Activated naive CD4-positive, alpha-beta T cell treated with Interleukin-2 at 50 U/mL for 16 hours (primary cell): ENCODE measurements at places on chromosomes 5 and 9.

DNA sequence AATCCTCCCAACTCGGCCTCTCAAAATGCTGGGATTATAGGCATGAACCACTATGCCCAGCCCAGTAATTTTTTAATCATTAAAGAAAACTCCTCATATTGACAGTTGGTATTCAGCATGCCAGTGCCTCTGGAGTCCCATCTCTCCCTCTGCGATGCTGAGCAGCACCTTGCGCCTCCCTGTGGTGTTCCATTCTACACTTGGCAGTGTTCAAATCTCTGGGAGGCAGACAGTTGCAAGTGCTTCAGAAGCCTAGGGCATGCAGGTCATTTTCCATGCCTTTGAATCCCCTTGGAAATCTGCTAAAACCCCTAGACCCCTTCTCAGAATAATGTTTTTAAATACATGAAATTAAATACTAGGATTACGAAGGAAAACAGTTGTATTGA is 41.3 kb downstream of the GARNL3 start:
- no peak for DNase-seq

GRCh38 chr9:113566016-113566711 is 102.6 kb downstream of the RGS3 start:
- no peak for DNase-seq

DNA sequence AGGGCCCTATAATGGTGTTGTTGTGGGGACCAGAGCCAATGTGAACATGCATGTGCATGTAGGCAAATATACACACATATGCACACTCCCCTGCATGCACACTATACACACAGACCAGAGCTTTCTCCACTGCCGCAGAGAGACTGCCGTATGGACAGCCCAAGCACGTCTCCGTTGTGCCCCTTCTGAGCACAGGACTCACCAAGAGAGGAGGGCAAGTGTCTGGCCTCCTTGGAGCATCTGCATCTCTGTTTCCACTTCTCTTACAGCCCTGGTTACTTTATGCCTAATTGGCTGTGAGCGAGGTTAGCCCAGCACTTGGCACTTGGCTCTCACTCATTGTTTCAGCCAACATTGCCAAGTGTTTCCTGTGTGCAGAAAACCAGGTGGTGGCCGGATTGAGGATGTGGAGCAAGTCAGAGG is 30.4 kb downstream of the CSF2 start:
- DNase-seq, result no peak

DNA sequence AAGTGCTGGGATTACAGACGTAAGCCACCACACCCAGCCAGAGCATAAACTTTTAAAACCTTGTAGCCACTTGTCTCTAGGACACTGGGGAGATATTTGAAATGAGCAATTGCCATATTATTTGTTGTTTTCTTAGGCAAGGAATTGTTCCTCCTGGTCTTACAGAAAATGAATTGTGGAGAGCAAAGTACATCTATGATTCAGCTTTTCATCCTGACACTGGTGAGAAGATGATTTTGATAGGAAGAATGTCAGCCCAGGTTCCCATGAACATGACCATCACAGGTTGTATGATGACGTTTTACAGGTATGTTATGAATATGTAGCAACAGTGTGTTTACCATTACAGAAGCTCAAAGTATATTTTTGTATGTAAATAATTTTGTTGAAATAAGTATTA is 30.5 kb downstream of the SFXN1 start:
- no peak for DNase-seq

DNA sequence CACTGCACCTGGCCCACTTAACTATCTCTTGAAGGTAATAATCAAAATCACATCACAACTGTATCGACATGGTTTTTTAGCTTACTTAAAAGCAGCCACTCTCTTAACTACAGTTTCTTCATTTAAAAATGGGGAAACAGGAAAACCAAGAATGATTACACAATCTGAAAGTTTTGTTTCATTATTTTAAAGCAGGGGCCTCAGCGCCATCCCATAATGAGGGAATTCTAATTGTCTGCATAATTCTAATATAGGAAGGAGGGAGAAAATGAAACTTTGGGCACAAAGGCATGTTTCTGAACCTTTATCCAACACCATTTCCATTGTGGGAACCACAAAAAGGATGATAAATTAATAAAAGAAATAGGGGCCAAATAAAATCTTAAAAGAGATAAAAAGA is 7.6 kb downstream of the HACD4 start:
- DNase-seq, result no peak

DNA sequence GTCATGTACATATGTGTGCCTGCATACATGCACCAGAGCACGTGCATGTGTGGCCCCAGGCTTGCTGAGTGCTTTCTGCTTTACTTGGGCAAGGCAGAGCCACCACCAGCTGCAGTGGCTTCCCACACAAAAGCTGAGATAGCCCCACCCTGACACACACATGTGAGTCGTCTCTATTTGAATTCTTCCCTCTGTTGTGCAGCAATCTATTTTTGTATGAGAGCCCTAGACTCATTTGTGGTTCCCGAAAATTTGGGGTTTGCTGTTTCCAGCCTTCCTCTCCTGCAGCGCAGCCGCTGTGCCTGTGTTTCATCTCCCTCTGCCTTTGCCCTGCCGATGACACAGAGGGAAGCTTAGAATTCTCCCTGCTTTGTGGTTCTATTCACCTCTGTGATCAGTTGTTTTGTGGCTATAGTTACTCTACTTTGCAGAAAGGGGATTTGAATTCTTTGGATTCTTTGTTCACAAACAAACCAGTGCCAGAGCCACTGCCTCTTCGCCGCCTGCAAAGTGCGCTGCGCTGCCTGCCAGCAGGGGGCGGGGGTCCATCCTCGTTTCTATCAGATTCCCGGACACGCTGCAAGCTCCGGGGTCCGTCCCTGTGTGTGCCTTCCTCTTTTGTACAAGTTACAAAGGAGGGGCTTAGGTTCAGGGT is 95.8 kb upstream of the DAP start:
- DNase-seq, result peak; percentile 10

GRCh38 chr5:142501890-142502289 is 177.1 kb upstream of the SPRY4 start:
- no peak for DNase-seq

- DNase-seq, result no peak
Measured at GRCh38 chr5:178625679-178626483, 969 bp downstream of the CLK4 start.

DNA sequence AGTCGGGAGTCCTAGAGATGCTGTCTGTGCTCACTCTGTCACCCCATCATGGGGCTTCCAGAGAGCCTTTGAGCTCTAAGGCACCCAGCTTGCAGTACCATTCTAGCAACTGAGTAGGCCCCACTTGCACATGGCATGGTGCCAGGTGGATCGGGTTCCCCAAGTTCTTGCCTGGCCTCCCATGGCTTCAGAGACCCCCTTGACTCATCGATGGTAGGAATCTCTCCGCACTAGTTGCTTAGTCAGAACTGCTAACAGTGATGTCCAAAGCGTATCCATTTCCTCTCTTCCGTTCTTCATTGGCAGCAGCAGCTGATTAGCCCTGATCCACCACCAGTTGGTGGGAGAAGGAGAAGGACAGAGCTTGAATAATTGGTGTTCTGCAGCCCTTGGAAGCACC is 70.3 kb upstream of the RARS1 start:
- no peak for DNase-seq

- peak; percentile 93 for DNase-seq
Measured at GRCh38 chr9:120842685-120843485, at the start of gene PSMD5. PSMD5 (minus strand) TSS chr9:120842922; CDS start chr9:120842909, 13 bp downstream.

DNA sequence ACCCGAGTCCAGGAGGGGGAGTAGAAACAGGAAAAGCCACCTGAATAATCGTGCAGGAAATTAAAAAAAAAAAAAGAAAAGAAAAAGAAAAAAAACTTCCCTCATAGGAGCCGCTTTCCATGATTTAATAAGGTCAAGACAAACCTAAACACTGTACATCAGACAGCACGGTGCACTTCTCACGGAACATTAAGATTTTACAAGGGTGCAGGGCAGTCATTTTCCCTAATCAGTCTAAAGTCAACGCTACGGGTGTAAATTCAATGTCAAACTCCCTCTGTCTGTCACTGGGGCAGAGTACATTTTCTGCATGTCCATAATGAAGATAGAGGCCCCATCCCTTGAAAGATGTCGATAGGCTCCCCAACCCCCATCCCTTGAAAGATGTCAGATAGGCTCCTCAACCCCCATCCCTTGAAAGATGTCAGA is 139.7 kb downstream of the TSSK1B start:
- DNase-seq, result no peak

DNA sequence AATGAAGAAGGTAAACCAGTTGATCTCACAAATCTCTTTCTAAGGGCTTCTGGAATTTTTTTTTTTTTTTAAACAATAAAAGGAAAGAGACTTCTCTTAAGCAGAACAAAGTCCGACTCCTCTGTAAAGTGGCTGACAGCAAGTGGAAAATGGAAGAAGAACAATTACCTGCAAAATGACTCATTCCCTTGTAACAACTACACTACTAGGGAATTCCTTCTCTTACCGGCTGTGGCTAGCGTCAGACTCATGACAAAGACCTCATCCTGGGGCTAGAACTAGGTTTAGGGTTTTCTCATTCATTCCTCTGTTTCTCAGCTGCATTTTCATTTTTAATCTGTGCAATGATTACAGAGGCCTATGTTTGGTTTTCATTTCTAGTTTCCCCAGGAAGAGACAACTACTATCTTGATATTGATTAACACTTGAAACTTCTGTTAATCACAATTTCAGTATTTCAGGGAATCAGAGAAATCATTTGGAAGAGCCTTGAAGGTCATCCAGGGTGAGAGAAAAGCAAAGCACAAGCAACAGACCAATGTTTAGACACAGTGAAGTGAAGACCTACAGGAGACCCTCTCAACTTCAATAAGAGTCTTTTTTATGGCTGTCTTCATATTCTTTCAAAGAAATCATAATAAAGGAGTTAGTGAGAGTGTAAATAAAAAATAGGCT is 437.9 kb downstream of the RAB3C start:
- DNase-seq, result peak; percentile 25

DNA sequence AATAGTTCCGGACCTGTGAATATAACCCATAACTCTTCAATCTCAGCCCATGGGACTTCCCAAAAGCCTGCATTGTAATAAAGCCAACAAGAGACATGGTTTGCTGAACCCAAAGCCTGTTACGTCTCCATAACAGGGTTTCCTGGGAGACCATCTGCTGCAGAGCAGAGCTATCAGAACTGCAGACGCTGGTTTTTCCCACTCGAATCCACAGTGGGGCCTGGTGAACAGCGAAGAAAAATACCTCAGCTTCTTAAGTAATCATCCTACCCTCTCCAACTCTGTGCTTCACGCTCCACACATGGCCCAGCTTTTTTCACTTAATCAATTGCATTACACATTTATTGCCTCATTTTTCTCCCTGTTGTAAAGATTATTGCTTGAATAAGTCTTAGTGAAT is 409.5 kb upstream of the GRIA1 start:
- no peak for DNase-seq

DNA sequence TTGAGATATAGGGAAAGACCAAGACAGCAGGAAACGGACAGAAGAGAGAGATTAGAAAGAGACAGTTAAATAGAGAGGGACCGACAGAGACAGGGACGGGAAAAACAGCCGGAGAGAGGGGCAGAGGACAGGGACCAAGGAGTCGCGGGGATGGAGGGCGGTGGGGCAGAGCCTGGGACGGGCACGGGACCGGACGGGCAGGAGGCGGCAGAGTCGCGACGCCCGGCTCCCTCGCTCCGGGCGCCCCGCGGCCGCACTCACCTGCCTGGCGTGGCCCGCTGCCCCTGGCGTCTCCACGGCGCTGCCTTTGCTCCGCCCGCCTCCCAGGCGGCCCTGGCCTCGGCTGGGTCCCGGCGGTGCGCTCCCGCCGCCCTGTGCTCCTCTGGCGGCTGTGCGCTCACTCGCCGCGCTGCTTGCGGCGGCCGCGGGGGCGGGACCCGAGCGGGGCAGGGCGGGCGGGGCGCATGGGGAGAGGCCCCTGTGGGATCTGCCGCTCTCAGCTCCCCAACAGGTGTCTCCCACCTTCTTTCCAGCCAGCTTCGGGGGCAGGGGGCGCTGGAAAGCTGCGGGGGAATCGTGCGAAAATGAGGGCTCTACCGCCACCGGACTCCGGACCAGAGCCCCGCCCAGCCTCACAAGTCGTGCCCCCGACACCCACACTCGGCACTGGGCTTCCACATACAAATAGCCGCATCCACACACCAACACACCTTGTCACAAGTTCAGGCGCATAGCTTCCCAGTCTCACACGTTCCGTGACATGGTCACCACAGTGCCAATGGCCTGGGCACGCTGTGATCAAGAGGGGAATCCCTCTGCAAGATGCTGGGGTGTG is at the start of gene ARID3C:
Gene ARID3C, minus strand, starts transcription at position 411 of the 835 bp plus-strand sequence. CDS start 1,052 bp downstream, outside the sequence.
- peak; percentile 58 for DNase-seq

- DNase-seq, result no peak
Measured at GRCh38 chr5:97192580-97193354, 9.7 kb upstream of the RIOK2 start.

DNA sequence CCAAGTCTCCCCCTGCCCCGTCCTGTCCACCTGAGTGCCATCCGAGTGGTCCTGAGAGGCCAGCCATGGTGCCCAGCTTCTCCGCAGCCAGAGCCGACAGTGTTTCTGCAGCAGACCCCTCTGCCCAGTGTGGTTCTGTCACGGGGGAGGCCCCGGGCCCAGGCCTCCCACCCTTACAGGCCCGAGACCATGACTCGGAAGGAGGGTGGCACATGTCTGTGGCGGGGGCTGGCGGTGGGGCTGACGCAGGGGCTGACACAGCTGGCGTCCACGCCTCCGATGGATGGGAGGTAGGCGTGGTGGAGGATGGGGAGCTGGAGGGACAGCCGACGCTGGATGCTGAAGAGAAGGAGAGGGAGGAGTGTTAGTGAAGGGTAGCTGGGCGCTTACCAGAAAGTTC is 35.0 kb upstream of the TBC1D2 start:
- no peak for DNase-seq

DNA sequence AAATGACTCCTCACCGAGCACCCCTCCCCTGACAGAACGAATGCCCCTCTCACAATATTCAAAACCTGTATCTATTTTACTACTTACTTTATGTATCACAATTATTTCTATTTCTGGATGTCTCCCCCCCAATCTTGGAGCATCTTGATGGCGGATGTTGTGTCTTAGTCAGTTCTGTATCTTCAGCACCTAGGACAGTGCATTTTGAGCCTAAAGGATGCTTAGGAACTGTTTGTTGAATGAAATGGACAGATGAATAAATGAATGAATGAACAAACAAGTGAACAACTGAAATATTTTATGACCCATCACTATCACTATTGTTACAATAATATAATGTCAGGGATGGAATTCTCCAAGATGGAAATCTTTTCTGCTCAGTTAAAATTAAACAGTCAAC is 295.7 kb downstream of the DNAH5 start:
- DNase-seq, result no peak

- no peak for DNase-seq
Measured at GRCh38 chr9:136178773-136179075, 26.2 kb downstream of the LHX3 start.

- no peak for DNase-seq
Measured at GRCh38 chr5:24854850-24855249, 210.1 kb upstream of the CDH10 start.
